Fibroblast of skin of back (primary cell): ENCODE measurements at places on chromosomes 3 and 15.

DNA sequence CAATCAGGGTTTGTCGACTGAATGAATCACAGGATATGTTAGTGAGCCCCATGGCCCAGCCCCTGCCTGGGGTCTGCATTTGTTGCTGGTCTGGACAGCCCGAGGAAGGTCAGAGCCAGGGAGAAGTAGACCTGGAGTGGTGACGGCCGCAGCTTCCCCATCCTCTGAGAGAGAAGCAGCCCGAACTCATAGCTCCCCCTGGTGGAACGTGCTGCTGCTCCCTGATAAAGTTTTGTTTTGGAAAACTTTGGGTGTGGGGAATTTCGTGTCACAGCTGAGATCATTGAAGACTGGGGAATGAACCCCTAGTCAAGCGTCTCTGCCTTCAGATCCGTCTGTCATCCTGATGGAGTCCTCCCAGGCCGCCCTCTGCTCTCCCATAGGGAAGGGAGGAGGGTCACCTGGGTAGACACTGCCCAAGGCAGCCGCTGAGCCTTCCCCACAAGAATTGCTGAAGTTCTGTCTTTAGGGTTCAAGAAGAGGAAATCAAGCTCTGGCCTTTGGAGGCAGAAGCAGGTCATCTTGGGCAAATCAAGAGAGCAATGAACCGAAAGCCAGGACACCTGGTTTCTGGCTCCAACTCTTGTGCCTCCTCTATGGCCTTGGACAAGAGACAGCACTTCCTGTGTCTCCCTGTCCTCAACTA, 60.5 kb downstream of the GLDN start:
- peak; percentile 31 for DNase-seq

- no peak for DNase-seq
These were observed 354.1 kb upstream of the SGO1 start for GRCh38 chr3:20540066-20540465.

GRCh38 chr15:77991029-77991406, 86.5 kb downstream of the TBC1D2B start:
- DNase-seq, result no peak

DNA sequence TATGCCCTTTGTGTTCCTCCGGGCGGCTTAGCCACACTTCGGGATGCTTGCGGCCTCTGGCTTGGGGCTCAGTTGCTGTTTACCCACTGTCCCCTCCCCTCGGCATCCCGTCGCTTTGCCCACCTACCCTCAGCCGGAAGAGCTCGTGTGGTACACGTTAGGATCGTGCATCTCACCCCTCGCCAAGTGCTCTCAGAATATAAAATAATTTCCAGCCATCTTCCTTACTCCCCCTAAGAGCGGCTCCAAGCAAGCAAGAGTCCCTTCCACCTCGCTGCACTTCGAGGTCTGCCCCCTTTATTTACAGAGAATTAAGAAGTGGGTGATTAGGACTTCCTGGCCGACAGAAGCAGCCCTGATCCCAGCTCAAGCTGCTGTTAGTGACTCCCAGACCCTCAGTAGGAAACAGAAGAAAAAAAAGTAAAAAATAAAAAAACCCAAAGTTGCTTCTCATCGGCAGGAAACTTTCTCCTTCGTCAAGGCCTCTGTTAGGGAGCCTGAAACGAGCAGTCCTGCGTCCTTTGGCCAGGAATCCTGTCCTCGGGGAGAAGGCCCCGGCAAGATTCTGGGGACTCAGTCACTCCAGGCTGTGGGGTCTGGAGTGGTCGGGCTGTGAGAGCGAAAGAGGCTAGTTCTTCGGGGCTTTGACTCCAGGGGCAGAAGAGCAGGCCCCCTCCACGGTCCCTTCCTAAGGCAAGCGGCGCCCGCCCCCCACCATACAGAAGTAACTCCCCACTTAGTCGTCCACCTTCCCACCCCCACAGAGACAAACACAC, 3.0 kb downstream of the MEIS2 start:
- peak; percentile 32 for DNase-seq

DNA sequence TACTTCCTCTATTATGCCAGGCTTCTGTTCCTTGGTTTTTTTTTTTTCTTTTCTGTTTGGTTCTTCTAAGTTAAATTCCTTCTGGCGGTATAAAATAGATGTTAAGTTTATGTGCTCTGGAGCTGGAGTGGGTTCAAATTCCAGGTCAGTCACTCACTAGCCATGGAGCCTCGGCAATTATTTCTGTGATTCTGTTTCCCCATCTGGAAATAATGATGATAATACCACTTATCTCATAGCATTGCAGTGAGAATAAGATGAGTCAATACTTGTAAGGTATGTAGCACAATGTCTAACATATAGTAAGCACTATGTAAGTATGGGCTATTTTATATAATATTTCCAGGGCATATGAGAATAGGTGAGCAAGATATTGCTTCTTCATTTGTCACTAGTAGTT, 33.2 kb upstream of the ZDHHC23 start:
- DNase-seq, result peak; percentile 87

DNA sequence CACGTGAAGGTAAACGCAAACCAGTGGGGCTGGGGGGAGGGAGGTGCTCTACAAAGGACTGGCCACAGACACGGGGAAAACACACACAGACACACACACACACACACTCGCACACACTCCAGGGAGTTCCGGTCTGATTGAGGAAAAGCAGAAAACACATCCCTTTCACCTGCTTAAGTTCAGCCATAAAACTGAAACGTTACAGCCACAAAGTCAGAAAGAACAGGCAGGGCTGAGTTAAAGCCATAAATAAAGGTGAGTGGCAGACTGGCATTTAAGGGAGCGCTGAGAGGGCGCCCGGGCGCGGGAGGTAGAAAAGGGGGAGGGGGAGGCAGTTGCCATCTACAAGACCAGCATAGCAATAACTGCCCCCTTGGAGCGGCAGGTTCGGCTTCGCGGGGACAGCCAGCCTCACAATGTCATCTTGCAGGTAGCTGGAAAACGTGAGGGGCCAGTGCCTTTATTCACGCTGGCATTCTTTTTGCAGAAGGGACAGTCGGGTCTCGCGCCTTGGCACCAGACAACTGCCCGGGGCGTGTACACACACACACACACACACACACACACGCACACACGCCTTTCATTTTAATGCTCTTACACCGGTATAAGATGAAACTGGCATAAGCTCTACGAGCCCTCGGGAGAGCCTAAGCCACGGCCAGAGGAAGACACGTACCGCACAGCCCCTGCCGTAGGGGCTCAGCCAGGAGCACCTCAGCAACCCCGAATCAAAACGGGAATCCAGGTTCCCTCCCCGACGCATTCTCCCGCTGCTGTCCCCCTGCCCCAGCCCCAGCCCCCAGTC, 866 bp downstream of the TNIK start:
- no peak for DNase-seq

DNA sequence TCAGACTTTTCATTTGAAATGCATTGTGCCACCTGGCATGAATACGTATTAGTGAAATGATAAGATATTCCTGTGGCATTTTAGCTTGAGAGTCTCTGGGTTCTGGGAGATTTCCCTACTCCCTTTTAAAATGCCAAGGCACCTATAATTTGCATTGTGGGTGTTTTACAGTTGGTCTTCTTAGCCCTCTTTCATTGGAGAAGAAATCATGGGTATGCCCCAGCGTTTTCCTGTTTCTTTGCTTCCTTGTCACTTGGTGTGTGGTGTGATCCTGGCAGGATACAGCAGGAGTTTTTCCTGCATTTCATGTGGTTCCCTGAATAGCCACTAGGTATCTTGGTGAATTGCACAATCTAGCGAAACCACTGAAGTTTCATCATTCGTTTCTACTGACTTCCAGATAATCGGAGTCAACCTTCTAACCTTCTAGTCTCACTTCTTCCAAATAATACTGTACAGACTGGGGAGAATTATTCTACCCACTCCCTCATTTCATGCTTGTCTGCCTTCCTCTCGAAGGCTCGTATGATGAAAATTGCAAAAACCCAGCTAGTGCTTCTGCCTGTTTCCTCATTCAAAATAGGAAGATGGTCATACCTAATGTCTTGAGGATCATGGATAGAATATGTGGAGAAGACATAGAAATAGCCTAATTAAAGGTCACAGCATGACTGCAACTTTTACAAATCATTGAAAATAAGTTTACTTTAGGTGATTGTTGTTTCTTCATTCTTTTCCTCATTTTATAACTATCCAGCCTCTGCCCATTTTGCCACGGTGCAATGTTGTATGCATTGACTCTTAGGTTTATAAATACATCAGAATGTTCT, 2.6 kb downstream of the BHLHE40 start:
- DNase-seq, result peak; percentile 62

DNA sequence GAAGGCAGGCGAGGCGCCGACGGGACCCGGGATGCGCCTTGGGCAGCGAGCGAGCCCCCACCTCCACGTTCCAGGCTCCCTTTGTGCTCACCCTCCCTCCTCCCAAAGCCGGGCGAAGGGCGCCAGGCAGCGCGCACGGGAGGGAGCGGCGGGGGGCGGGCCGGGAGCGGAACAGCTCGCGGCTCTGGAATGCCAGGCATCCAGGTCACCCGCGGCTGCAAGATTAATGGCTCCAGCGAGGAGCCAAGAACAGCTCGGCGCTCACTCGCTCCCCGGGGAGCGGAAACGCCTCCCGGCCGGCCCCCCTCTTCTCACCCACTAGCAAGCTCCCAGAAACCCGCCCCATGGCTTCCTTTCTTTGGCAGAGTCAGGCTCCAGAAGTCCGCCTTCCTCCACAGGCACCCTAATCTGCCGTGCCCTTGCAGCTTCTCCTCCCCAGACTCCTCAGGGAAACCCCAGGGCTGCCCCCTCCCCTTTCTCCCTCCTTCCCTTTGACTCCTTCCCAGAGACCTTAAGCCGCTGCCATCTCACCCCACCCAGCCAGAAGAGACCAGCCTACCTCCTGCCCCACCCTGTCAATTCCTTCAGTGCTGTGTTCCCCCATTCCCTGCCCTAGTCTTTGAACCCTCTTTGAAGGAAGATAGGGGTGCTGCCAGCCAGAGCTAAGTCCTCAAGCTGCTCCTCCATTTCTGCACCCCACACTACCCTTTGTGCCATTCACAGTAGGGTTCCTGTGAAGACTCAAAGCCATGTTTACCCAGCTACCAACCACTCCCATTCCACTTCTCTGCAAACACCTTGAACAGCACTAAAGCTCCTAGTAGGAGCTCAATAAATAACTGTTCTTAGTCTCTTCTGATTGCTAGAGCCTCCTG, 9.9 kb downstream of the AMOTL2 start:
- peak; percentile 99 for DNase-seq

DNA sequence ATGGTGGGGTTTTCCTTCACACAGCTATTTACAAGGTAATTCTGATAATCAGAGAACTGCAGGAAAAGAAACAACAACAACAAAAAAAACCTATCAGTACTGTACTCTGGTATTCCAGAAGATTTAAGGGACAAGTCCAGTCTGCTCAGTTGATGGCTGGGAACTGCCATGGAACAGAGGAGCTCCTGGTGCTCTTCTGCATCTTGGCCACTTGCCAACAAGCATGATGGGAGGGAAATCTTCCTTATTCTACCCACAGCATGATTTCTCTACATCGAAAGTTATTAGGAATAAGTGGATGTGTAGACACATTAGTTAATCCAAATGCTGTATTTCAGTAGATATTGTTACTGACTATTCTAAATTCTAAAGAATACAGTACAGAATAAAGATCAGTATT, 51.7 kb downstream of the RASGRP1 start:
- no peak for DNase-seq

- peak; percentile 49 for DNase-seq
These were observed 44.8 kb downstream of the KBTBD12 start for GRCh38 chr3:127959873-127960272.

- DNase-seq, result peak; percentile 45
These were observed 39.4 kb upstream of the LMOD3 start for GRCh38 chr3:69161587-69162307.

DNA sequence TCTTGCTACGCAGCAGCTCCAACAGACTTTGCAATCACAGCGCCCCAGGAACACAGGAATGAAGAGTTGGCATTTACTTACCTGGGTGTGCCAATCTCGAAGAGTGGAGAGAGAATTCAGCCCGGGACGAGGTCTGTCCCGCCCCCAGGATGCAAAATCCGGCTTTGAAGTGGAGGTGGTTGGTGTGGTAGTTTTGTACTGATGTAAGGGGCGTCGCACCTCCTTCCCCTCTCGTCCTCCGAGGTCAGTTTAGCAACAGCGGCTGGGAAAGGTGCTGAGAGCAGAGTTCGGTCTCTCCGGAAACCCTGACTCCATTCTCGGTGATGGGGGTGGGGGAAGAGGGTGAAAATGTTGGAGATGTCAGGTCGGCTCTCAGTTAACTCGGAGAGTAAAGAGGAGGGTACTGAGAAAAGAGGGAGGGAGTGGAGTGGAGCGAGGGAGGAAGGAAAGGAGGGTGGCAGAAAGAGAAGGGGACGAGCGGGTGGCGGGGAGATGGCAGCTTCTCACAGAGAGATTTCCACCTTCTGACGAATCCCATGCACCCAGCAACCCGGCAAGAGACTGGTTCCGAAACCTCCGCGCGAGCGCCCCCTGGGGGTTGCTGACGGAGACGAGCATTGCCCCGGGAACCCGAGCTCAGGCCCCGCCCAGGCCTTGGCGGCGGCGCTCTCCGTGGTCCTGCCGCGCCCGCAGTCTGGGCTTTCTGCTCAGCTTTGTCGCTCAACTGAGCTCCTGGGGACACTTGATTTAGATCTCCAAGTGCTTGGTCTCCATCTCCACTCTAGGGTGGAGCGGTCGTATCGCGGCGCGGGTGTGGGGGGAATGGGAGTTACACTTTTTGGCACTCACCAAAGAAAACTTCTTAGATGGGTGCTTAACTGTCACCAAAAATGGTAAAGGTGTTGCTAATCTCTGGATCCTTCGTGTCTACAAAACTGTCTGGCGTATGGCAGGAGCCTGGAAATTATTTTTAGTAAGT, at the start of gene CPNE4:
CPNE4 (minus strand) TSS at position 529 of the 979 bp plus-strand sequence.
- peak; percentile 69 for DNase-seq

DNA sequence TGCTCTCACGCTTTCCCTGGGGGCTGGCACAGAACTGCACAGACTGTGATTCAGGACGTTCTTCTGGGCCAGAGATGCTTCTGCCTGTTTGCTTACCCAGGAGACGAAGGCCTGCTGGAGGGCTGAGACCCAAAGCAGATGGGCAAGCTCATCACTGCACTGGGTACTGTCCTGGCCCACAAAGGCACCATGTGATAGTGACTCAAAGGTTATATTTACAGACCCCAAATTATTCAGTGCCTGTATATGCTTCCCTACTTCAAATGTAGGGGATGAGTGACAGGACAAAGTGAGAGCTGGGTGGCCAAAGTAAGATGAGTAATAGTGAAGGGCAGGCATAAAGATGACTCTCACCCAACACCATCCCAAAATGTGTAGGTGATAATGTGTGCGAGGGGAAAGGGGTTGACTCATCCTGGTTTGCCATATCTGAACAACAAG, 127.4 kb downstream of the WDR76 start:
- no peak for DNase-seq

DNA sequence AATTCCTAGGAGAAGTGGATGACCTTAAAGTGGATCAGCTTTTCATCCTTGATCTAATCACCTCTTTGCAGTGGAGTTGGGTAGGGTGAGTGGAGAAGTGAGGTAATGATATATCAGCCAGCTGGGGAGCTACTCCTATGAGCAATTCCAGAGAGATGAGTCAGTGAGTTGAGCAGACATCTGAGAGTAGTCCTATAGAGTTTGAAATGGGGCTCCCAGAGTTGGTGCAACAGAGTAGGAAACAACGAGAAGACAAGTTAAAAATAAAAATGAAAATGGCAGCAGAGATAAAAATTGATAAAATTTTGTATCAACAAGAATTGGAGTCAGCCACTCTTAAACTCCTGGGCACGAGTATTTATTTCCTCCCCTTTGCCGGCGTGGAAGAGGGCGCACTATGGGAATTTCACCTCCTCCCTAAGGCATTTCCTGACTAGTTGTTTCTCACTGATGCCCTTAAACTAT, 150.8 kb upstream of the DPH6 start:
- DNase-seq, result peak; percentile 89
